ENCODE measurements at places on chromosomes 1 and 21.

DNA sequence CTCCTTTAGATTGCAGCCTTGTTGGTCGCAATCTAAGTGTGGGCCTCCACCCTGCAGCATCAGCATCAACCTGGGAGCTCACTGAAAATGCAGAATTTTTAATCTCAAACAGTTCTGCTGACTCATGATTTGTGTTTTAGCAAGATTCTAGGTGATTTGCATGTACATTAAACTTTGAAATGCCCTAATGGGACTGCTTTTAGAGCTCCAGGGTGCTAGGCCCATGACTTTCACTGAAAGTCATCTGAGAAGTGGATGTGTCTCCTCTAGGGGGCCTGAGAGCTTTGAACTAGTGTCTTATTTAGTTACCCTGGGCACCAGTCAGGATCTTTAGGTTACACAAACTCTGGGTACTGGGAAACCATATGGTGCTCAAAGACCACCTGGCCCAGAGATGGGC, 9.0 kb downstream of the TRIM67 start:
- no peak for DNase-seq

GRCh38 chr21:19510653-19511052, 1107.1 kb upstream of the TMPRSS15 start:
- DNase-seq: no peak

GRCh38 chr1:115089420-115090185, at the start of gene TSPAN2:
Gene TSPAN2 (minus strand): TSS chr1:115089503. CDS start chr1:115089432, 71 bp downstream.
- DNase-seq: peak; percentile 61

DNA sequence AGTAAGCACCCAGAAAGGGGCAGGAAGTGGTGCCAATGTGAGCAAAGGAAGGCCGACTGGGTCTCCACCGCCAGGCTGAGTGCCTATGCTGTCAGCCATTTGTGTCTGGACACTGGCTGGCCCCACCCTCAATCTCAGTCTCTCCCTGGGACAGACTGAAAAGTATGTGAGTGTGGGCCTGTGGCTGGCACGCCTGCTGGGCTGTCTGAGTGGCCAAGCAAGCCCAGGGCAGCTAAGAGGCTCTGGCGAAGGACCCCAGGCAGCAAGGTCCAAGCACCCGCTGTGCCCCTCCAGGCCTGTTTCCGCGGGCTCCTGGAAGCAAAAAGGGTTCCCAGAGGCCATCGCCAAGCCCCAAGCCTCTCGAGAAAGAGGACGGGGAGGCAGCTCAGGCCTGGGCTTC, 93.3 kb upstream of the VAMP3 start:
- no peak for DNase-seq

- no peak for DNase-seq
These were observed 37.9 kb downstream of the RAB3B start for GRCh38 chr1:51952638-51953037.

DNA sequence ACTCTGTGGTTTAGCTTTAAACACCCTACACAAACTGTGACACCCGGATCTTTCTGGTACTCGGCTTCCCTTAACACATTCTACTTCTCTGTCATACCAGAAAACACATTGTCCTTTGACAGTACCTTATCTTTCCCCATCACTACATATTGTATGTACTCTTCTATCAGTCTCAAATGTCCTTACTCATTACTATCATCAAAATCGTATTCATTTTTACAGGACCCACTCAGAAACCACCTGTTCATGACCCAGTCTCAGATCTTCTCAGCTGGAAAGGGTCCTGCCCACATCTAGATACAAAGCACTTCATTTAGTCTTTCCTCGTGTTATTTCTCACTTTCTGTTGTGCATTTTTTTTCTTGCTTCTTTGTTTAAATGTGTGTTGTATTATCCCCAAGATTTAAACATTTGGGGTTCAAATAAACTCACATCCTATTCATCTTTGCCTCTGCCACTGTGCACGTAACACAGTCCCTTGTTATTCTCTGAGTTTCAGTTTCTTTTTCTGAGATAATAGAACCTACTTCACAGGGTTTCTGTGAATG, 27.7 kb downstream of the CD34 start:
- DNase-seq: no peak

DNA sequence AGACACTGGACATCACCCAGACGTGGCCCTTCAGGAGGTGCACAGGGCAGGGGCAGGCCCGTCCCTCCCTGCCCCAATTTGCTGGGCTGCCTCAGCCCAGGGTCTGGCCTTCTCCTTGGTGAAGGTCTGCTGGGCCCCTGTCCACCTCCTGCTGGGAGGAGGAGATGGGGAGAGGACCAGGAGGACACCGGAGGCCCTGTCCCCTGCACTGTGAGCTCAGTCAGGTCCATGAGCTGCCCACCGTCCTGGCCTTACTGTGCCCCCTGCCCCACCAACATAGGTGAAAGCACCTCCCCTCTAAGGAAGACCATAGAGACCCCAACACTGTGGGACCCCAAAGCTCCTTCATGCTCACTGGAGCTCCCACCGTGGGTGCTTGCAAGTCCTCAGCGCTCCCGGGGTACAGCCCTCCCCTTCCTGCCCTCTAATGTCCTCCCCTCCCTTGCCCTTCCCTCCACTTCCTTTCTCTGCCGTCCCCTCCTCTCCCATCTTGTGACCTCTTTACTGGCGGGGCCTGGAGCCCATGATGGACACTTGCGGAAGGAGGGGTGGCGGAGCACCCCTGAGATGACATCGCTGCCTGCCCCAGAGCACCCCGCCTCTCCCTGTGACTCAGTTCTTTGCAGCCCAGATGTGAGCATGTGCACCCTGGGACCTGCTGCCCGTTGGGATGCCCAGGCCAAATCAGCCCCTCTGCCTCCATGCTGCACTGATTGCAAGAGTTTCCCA, 4.6 kb downstream of the LRRC3 start:
- DNase-seq: no peak

GRCh38 chr1:68188060-68188538, 44.2 kb downstream of the WLS start:
- no peak for DNase-seq

DNA sequence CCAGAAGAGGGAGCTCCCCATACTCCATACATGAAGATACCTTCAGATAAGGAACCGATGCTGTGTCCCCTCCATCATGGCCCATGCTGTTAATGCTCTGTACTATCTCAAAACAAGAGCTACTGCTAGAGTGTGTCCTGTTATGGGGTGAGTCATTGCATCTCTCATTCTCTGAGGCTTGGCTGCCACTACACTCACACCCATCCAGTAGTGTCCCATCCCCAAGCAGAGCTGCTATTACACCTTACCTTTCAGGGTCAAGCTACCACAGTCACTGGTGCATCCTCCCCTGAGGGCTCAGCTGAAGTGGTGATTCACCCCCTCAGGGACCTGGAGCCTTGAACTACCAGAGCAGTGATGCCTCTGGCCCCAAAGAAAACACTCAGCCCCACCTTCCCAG, 198.5 kb downstream of the PLA2G4A start:
- DNase-seq: no peak

DNA sequence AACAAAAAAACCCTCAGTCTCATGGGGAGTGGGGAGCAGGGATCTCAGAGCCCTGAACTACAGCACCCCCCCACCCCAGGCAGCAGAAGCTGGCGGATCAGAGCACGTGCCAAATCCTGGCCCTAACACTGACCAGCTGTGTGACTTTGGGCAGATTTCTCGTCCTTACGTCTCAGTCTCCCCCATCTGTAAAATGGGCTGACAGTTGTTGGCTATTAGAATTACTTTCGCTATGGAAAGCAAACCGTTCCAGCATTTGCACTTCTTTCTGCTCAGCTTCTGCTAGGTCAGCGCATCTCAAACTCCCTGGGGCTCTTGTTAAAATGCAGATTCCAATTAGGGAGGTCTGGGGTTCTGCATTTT, 15.5 kb downstream of the TNFRSF8 start:
- DNase-seq: no peak

DNA sequence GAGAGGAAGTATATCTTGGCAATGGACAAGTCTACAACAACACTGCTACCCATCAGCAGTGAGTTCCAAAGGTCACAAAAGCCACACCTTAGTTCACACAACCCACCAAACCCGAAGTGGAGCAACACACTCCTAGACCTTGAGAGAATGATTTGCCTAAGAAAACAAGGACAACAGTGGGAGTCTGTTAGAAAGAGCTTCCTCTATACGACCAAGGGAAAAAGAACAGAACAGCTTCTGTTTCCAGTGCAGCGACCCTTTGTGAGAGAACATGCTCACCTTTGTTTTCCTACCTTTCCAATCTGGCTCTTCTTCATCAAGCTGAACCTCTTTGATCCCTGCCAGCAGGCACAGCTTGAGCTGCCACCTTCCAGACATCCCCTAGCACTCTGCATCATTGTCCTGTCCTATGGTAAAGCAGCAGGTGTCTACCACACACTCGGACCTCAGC, 56.7 kb upstream of the PALMD start:
- DNase-seq: no peak

DNA sequence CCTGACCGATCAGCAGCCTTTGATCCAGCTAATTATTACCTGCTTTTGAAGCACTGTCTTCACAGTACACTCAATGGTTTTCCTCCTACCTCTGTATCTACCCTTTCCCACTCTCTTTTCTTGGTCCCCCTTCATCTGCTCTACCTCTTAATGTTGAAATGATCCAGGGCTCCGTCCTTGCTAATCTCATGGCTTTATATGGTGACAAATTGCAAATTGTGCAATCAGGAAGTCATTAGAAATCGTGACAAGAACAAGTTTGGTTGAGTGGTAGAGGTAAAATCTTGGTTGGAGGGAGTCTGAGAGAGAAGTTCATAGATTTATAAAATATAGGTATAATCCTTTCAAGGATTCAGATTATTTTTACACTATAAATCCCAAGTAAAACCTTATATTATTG, 9.6 kb upstream of the CYB5R1 start:
- no peak for DNase-seq

- no peak for DNase-seq
These were observed 10.0 kb upstream of the TAGLN2 start for GRCh38 chr1:159935305-159935704.

GRCh38 chr1:223201967-223202366, 58.9 kb upstream of the TLR5 start:
- DNase-seq: no peak

- no peak for DNase-seq
These were observed 17.5 kb downstream of the TAL1 start for GRCh38 chr1:47214549-47214948.

- DNase-seq: no peak
These were observed 36.9 kb downstream of the RAP1GAP start for GRCh38 chr1:21631944-21632887.

GRCh38 chr1:92554216-92554615, 67.5 kb upstream of the GFI1 start:
- no peak for DNase-seq

DNA sequence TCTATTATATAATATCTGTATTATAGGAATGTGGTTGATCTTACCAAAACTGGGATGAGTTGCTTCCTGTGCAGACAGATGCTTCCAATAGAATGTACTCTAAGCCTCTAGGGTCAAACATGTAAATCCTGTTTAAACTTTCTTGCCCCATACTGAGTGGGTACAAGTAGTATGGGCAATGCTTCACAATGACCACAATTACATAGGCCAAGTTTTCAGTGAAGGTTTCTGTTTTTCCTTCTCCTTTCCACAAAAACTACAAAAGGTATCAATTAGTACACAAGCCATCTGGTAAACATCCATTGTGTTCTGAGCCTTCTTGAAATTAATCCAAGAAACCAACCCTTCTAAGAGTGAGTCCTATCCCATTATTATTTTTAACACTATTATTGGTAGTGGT, 16.8 kb downstream of the OTUD7B start:
- DNase-seq: no peak

DNA sequence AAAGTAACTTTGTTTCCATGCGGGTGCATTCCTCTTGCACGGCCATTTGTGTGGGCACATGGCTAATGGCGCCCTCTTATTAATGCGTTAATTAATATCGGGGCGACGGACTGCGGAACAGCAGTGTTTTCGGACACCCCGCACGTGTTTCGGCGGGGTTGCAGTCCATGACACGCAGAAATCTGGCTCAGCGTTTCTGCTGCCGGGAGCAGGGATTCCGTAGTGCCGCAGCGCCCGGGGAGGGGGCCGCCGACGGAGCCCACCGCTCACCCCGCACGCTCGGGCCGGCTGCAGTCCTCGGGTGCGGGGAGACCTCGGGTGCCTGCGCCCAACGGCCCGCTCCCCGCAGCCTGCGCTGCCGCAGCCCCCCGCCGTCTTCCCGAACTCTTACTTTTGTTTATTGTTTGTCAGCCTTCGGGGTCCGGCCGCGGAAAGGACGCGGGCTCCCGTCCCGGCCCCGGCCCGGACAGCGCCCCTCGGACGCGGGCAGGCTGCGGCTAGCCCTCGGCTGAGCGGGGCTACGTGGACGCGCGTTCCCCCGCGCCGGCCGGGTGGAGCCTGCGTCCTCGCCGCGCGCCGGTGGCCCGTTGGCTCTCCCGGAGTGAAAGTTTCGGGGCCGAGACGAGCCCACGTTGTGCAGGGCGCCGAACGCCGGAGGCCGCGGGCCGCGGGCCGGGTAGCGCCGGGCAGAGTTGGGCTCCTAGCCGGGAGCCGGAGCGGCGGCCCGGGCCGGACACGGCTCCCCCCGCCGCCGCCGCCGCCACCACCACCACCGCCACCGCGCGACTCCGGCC, 849 bp downstream of the NFIA start:
- no peak for DNase-seq

GRCh38 chr1:48048064-48048463, 50.9 kb upstream of the TRABD2B start:
- no peak for DNase-seq

GRCh38 chr1:61839679-61840078, 97.4 kb downstream of the PATJ start:
- no peak for DNase-seq

GRCh38 chr1:832136-832535, 91.6 kb upstream of the SAMD11 start:
- DNase-seq: no peak

DNA sequence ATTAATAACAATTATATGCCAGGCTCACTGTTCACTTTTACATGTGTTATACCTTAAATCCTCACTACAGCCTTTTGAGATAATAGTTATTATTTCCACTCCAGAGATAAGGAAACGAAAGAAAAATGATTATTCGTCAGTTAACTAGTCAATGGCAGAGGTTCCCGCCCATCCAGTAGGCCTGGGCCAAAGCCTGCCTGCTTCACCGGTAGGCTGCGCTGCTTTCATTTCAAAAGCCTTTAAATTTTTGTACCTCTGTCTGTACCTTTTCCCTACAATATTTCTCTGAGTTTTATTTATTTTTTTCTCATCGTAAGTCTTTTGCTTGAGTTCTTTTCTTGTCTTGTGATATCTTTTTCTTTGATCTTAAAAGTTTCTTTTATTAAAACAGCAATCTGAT, 3.6 kb downstream of the GPR52 start:
- DNase-seq: no peak
